Coronary artery (tissue), 2 donors: ENCODE measurements at places on chromosomes 6 and 20.

- no peak for DNase-seq
These were observed 127.9 kb downstream of the WDR27 start for GRCh38 chr6:169573883-169574282.

DNA sequence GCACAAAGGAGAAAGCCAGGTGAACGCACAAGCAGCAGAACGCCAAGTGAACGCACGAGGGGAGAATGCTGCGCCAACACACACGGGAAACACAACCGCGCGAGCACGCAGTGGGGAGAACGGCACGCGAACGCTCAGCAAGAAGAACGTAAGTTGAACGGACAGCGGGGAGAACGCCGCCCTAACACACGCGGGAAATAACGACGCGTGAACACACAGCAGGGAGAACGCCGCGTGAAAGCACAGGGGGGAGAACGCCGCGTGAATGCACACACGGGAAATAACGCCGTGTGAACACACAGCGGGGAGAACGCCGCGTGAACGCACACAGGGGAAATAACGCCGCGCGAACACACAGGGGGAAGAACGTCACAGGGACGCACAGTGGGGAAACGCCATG, 54.7 kb downstream of the RNASET2 start:
- DNase-seq: no peak

DNA sequence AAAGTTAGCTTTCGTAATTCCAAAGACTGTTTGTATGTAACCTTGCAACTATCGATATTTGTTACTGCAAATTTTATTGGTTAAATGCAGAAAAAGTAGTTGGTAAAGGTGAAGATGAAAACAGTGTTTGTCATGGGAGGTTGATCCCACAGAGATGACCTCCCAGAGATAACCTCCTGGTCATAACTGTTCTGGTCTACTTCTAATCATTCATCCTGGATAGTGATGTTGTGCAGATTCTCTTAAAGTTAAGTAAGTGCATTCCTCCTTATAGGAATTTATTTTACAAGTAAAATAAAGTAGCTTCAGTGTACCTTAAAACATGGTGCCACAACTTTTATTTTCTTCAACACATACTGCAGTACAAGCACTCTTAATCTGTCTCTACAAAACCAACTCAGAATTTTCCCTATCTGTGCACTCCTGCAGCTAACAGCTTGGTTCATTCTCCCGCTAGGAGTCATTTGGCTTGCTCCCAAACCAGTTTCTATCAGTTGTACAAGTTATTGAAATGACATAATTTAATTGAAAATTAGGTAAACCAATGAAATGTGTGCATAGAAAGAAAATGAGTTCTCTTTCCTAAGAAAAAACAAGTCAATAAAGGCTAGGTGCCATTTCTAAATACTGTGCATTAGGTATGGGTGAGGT, 19.2 kb downstream of the METTL24 start:
- DNase-seq: no peak

- no peak for DNase-seq
These were observed 84.6 kb upstream of the SPTLC3 start for GRCh38 chr20:12924126-12924525.

DNA sequence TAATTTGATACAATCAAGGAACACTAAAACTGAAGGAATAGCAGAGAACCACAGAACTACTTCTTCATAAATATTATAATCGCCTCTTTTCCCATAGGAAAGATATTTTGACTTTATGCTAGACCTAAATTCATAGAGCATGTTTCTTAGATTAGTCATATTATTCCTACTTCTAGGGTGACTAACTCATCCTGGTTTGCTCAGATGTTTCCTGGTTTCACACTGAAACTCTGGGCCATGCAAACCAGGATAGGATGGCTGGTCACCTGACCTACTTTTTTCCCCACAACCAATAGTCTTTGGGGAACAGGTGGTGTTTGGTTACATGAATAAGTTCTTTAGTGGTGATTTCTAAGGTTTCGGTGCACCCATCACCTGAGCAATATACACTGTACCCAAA, 42.8 kb downstream of the MMS22L start:
- no peak for DNase-seq

DNA sequence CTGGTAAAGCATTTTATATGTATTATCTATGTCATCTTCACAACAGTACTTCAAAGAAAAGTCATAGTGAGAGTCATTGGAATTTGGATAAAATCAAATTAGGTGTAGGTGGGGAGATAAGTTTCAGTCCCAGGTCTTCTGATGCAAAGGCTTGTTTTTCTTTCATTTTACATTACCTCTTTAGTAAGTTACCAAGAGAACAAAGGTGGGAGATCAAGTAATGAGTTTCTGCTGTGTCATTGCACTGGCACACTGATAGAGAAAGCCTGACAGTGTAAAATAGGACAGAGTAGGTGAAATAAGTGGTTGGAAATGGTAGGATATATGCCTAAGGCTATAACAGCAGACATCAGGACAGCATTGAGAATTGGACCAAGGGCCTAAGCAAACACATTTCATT, 250.4 kb downstream of the NKAIN2 start:
- no peak for DNase-seq

DNA sequence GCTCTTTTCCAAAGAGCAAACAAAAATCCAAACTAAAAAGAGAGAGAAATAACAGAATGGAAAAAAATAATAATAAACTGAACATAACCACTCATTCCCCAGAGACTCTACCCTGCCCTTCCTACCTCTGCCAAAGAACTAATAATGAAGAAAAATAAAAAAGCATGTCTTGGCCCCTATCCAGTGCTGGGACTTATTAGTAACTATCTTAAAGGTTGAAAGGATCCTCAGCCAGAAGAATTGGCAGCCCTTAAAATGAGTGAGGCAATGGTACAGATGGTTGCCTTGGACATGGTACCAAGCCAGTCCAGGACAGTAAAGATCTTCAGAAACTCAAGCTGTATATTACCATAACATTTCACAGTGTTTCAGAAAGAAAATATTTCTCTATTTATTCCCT, 279.3 kb downstream of the HACE1 start:
- no peak for DNase-seq

DNA sequence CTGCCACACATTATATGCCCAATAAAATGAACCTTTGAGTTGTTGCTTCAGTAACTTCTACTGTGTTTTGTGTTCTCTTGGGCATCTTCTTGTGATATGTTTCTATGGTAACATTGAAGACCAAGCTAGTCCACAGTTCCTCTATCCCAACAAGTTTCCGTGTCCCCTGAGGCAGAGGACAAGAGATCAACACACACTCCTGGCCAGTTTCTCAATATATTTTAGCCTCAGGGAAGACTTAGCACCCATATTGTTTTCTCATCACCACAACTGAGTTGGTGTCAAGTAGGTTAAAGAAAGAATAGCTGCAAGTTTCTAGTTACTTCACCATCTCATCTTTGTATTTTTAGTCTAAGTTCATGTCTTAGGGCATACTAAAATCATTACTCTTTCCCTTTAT, 277.5 kb downstream of the UST start:
- no peak for DNase-seq

GRCh38 chr20:24289737-24290481, 179.5 kb upstream of the SYNDIG1 start:
- no peak for DNase-seq

DNA sequence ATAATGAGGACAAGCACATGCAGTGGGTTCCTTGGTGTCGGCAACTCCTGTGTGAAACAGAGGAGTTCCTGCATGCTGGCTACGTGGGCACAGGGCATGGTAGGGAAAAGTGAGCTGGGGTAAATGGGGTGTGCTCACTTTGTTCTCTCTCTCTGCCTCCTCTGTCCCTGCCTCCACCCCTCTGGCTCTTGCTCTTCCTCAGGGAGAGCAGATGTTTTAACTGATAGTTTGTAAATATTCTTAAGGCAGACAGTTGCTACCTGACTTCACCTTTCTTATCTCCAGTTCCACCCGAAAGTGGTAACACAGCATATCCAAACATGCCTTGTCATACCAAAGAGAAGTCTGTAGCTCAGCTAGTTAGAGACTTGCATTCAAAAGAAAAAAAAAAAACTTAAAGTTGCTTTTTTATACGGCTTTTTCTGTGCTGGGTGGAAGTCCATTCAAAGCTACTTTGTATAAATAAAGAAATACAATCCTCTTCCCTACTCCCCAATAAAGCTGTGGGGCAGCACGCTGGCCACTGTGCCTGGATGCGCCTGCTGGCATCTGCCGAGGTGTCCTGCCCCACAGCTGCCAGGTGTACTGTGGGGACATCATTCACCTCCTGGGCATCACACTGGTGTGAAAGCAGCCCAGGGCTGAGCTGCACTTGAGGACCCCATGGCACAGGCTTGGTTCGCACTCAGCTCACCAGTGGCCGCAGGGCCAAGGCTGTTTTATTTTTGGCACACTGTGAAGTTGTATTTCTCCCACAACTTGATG, 93.6 kb downstream of the FOXC1 start:
- no peak for DNase-seq

DNA sequence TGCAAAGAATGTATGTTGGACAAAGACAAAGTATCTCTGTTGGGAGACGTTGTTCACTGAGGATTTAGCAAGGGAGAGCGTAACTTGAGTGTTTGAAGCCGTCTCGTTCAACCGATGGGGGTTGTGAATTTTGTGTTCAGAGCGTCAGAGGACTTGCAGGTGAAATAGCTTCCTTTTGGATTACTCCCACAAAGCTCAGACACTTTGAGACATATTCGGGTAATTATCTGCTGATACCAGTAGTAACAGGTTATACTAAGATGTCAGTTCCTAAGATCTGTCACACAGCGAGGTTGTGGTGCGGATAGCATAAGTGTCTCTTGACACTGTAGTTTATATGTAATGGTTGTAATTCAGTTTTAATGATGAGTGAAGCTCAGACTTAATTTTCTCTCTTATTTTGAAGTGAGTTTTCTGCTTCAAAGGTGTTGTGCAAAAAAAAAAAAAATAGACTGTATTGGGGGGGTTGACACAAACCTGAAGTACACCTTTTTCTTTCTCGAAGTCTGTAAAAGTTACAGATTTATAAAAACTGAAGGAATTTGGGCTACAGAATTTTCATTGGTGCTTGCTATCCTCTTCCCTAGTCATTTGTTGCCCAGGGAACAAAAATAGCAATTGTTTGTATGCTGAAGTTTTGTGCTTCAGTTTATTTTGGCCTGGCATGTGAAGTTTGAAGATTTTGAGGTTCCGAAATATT, 1.7 kb downstream of the ASXL1 start:
- no peak for DNase-seq

DNA sequence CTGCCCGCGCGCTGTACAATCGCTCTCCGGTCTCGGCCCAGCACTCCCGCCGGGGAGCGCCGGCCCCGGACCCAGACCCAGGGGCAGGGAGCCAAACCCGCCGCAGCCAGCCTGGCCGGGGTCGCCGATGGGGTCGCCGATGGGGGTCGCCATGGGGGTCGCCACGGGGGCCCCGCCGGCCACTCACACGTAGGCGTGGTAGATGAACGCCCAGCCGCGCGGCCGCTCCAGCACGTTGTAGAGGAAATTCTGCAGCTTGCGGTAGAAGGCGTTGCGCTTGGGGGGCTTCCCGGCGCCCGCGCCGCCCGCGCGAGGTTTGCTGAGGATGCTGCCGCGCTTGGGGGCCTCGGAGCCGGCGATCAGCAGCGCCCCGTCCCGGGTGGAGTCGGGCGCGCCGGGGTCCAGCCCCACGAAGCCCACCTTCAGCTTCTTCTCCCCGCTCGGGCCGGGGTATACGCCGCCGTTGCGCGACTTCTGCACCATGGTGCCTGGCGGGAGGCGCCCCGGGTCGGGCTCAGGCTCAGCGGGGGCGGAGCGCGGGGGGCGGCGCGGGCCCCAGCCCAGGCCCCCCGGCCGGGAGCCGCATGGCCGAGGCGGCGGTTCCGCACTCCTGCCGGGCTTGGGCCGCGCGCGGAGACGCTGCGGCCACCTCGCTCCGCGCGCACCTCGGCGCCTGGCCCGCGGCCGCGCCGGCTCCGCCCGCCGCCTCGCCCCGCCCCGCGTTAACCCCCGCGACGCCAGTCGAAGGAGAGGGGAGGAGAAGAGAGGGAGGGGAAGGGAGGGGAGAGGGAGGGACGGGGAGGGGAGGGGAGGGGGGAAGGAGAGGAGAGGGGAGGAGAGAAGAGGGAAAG, at the start of gene KCNQ2:
TSS of gene KCNQ2 (minus strand) at position 675 of the 851 bp plus-strand sequence. CDS start at position 483, 192 bp downstream.
- no peak for DNase-seq

DNA sequence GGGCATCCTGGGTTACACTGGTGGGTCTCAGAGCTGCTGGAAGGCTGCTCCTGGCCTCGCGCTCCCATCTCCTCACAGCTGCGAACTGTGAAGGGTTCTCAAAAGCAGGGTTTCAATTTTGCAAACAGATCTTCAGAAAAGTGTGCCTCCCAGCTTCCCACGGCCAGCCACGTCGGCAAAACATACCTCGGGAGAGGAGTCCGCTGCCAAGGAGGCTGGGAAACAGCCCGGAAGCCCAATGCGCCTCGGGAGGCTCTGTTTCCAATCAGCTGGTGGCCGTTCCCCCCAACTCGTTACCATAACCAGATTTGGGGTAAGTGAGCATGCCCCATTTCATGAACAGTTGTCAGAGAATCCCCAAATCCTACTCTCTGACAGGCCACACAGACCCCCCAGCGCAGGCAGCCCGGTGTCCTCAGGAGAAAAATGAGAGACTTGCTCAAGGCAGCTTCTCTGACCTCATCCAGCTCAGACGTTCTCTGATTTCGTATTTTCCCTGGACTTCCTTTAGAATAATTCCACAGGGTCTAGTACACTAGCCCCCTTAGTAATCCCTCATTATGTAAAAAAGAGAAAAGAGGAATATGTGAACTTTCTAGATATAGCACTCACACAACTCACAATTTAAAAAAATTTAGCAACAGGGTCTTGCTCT, 98.4 kb downstream of the SNX5 start:
- DNase-seq: no peak

- no peak for DNase-seq
These were observed 76.2 kb downstream of the CDH26 start for GRCh38 chr20:60034231-60035110.

DNA sequence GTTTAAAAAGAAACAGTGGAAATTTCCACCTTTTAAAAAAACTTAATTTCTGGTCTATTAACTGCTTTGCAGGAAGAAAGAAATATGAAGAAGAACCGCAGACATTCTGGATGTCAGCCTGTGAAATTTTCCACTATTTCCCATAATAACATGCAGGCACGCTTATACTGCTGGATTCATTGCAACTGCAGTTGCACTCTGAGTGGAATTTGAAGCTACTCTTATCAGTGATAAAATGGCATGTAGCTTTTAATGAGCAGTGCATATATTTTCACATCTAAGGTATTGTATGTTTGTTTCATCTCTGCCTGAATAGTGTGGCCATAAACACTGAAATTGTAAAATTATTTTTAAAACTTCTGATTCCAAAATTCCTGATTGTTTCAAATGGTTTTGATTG, 28.2 kb downstream of the NCOA3 start:
- DNase-seq: no peak

GRCh38 chr6:156449128-156449527, 328.1 kb upstream of the ARID1B start:
- DNase-seq: no peak

GRCh38 chr20:46126440-46127056, 8.4 kb downstream of the CD40 start:
- DNase-seq: no peak

GRCh38 chr6:101284131-101284530, 109.4 kb upstream of the GRIK2 start:
- DNase-seq: no peak

DNA sequence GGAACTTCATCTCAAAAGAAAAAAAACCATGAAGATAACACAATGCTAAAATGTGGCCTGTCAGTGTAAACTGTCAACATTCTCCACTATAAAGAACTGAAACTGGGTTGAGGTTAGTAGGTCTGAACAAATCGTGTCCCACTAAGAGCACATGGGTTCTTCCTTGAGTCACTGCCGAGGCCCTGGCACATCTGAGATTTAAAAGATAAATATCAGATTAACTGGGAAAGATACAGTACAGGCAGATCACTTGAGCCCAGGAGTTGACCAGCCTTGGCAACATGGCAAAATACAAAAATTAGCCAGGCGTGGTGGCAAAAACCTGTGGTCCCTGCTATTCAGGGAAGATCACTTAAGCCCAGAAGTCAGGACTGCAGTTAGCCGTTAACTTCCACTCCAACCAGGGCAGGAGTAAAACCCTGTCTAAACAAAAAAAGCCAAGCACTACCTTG, 5.6 kb downstream of the EEF1A1 start:
- no peak for DNase-seq
